ENCODE measurements at places on chromosomes 13 and 19. TPM values are rescaled to one million over a fixed set of nuclear protein-coding genes. Genes with fewer than 3 reads are reported as not detected.

GRCh38 chr13:114173745-114174144, 5.3 kb upstream of the CFAP97D2 start:
- DNase-seq, result no peak

- DNase-seq, result no peak
These were observed 30.3 kb downstream of the TSHZ3 start for GRCh38 chr19:31318790-31319425.

DNA sequence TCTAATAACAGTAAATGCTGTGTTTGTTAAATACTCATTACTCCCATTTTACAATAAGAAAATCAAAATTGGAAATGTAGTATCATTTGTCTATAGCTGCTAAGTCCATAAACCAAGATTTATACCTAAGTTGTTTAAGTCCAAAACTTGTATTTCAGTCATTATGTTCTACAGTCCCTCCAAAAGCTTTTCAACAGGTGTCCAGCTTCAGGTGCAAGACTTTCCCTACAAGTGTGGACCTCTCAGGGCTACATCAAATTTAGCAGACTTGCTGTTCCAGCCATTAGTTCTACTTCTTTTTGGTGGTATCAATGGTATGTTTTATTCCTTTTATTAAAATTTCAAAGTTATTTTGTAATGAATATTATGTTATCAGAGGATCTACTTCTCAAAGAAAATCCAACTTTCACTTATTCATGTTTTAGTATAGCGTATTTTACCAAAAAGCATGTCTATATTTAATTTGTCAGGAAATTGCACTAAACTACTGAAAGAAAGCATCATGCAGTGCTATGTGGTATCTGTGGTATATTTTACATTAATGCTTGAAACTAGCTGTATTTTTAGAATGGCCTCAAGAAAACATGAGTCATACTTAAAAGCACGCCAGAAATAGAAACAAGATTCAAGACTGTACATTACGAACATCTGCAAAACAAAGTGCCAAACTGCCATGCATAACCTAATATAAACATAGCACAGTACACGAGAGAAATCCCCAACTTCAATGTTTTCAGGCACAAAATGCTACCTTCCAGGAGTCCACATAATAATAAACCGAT, 44.5 kb downstream of the VWA8 start:
- DNase-seq, result no peak

DNA sequence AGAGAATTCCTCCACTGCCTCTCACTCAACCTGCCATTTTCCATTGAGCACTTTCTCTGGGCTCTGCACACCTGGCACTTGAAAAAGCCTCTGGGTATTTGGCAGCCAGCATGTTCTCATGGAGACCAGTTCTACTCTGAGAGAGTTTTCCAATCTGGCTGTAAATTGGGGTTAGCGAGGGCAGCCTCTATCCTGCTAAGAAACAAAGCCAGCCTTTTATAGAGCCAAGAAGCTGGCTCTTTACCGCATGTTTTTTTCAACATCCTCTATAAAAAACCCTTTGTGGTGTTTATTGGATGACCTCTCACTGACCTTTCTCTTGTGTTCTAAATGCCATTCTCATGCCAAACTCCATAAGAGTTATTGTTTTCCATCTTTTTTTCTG, 52.6 kb upstream of the RCBTB2 start:
- no peak for DNase-seq

ZNF560 gene
- 2.4 TPM for total RNA-seq

MAMSTR gene
- total RNA-seq, result 3.9 TPM

KLK4 gene
- not detected for total RNA-seq
